NCI-H1436 treated with DMSO at 0.1 percent for 48 hours (cell line): ENCODE measurements at places on chromosomes 2 and 18.

DNA sequence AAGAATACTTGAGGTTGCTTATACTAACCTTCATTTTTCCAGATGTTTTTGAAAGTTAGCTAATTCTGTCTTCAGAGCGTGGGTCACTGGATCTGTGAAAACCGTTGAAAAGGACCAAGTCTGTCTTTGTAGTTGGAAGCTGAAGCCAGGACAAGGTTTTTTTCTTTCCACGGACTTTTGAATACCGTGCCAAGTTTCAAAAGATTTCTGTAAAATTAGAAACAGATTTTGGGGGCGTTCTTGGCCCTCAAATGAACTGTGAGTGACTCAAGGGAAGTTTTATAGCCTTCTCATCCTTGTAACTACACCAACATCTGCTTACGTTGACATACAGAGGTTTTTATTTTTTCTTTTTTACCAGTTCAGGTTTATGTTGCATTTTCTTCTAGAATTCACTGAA, at the start of gene FAP:
Gene FAP, minus strand, starts transcription at position 152 of the 400 bp plus-strand sequence. Its CDS starts 118 bp downstream, at position 34.
- DNase-seq = no peak

- DNase-seq = no peak
These were observed 3.7 kb downstream of the ADNP2 start for GRCh38 chr18:80112624-80113248.

DNA sequence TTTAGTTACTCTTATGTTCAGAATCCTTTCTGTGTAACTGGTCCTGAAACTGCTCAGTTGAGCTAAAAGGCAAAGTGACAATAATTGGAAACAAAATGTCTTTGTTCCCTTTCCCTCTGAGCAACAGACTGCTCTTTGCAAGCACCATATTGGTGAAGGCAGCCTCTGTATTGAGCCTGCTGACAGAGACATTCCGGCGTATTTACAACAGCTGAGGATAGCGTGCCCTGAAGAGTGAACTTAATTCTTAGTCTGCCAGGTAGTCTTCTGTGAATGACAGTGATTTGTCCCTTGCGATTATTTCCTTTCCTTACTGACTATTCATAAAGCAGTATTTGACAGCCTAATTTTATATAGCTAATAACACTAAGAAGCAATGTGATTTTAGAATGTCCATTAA, 239.1 kb downstream of the CPS1 start:
- no peak for DNase-seq

- DNase-seq = no peak
These were observed 159.0 kb upstream of the CCDC195 start for GRCh38 chr2:224875153-224875552.

DNA sequence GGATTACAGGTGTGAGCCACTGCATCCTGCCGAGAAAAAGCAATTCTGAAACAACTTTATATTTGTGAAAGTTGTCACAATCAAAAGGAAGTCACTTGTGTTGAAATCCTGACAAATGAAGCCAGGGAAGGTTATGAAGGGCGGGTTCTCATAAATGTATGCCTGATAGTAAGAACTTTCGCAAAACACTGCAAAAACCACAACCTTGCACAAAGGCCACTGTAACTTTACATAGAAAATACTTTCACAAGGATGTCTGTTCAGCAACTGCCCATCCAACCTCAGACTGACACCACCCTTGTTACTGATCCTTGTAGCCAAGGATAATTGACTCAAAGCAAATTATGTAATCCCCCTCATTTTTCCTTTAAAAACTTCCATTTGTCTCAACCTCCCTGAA, 90.6 kb downstream of the SLC4A3 start:
- no peak for DNase-seq

DNA sequence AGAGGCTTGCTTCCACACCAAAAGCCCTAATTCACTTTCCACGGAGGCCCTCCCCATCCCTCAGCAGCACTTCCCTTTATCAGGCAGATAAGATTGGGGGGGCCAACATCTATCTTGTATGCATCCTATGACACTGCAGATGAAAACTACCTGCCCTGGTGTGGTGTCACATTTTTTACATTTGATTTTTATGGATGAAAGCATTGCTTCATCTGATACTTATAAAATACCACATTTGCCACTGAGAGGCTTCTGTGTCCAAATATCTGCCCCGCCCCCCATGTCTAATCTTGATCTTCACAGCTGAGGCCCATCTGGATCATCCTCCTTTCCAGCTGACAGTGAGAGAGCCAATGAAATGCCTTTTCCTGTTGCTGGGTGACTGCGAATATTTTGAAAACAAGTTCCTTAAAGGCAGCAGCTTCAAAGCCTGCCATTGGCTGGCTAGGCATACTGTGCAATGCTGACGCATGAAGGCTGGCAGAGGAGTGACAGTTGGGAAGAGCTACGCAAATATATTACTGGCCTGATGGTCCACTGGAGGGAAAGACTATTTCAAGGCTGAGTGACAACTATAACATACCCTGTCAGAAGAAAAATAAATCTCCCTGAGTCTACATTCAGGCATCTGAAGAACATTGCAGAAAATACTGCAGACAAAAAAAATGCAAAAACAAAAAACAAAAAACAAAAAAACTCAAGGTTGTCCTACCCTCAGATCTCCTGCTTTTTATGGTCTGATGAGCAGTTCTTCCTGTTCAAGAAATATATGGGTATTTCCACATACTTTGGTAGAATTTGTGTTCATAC, 318.7 kb downstream of the PDE11A start:
- no peak for DNase-seq

GRCh38 chr2:68303033-68303901, 16.5 kb downstream of the CNRIP1 start:
- no peak for DNase-seq

DNA sequence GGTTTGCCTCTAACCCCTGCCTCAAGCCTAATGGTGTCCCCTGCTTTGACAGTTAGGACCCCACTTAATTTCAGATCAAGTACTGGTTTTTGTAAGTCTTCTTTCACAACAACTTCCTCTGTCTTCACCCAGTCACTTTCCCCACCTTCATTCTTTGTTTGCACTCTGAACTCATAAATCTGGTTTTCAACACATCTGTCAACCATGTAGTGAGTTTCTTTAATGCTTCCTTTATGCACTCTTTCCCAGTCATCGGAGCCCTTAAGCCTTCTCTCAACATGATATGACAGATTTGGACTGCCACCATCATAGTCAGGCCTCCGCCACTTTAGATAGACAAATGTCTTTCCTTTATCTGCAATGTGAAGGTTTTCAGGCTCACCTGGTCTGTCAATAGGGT, 109.1 kb downstream of the PLEKHA3 start:
- DNase-seq = no peak

- no peak for DNase-seq
These were observed 28.3 kb downstream of the MYO7B start for GRCh38 chr2:127563458-127564428.

- no peak for DNase-seq
These were observed 68.6 kb downstream of the SMIM21 start for GRCh38 chr18:75358928-75359327.

DNA sequence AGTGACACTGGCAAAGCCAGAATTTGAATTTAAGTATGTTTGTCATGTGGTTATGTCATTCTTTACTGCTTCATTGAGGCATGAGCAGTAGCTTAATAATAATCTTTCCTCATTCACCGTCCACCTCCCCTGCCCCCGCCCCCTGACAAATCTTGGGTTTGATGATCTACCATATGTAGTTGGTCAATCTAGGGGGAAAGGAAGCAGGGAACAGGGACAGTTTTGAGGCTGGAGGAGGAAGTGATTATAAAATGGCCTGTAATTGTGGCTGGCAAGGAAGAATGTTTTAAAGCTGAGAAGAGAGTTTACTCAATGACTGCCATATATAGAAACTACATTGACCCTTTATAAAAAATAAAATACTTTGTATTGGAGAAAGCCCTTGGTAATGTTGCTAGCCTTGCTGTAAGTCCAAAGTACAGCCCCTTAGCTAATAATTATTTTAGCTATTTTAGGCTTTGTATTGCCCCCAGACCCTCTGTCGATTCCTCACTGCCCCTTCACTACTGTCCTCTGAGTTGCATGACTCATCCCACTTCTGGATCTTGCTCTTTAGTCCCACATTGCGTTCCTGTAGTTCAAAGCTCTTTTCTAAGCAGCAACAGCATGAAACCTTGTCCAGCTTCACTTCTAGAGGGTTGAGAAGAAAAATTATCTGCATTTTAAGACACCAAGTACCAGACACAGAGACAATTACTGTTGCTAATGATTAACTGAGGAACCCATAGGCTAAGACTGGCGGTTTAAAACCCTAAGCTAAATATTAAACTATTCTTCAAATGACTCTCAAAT, 38.4 kb downstream of the PELI1 start:
- no peak for DNase-seq

DNA sequence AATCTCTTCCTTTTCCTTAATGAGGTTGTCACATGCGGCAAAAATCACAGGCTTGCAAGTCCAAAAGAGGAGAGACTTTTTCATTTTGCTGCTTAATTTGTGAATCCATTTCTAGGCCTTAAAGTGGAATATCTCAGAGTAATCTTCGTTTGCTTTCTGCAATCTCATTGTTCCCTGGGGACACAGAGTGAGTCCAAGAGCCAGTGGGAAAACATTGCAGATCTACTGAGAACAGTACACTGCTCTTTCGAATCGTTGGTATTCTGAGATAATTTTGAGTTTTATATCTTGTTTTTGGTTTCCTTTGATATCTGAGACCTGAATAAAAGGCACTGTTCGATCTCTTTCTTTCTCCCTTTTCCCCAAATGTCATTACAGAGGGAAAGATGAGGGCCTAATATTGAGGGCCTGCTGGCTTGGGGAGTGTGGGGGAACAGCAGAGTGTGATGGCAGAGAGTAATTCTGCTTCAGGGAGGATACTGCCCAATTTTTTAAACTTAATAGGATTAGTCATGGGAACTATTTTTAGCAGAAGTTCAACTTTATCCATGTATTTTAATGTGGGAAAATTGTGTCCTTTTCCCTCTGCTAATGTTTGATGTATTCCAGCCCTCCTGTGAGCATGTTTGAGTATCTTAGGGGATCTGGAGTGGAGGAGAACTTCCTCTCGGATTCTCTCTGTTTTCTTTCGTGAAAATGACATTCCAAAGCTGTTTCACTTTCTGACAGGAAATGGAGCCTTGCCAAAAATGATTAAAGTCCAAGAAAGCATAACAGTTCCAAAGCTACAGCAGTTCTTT, 418.2 kb upstream of the ZEB2 start:
- no peak for DNase-seq

DNA sequence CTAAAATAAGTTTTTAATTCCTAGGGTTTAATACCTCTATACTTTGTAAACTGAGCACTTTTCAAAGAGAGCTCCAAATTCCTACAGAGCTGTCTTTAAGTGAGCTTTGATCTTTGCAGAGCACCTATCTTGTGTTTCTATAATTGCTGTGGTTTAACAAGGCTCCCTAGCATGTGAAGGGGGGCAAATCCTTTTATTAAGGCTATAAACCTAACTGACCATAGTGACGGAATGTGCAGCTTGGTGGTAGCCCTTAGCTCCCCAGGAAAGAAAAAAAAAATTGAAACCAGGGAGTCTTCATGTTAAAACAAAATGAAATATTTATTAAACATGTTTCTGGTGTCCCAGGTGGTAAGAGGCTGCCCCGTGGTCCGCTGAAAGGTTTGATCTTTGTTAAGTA, 78.6 kb upstream of the ETAA1 start:
- DNase-seq = no peak
